ENCODE measurements at places on chromosomes 16 and 17. TPM values are rescaled to one million over a fixed set of nuclear protein-coding genes. Genes with fewer than 3 reads are reported as not detected.

RPS15A gene
- 1,594 TPM for total RNA-seq

KRTAP9-8 gene
- not detected for total RNA-seq

DNA sequence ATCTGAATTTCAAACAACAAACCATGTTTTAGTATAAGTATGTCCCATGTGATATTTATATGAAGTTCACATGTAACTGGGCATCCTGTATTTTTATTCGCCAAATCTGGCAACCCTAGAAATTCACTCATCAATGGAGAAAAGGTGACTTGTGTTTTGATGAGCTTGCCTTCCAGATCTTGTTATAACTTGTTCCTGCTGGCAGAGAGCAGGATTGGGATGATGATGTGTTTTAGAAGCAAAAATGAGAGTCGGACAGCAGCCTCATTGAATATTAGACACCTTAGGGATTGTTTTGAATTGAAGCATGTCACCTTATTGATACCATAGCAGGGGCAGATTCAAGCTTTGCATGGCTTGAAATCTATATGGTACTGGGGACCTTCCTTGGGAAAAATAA lies 85.4 kb upstream of the MED13 start:
- no peak for DNase-seq

DNA sequence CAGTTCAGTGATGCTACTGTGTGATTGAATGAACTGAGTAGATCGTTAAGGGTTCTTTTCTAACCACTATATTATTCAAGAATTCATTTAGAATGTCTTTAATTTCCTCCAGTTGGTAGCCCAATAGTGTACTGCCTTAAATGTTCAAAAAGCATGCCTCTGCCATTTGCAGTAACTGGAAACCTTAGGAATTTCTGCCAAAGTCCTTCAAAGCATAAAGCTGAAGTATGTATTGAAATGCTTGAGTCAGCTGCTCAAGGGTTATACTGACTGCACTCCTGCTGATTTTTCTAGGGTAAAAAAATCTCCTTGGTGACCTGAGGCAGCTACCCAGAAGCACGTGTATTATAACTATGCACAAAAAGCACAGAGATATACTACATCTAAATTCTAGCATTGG lies 56.5 kb downstream of the SNTB2 start:
- DNase-seq, result no peak

GRIN2A gene
- total RNA-seq, result not detected

GPR142 gene
- total RNA-seq, result not detected

GJD3 gene
- not detected for total RNA-seq

GRCh38 chr16:12658506-12658905 lies 145.2 kb downstream of the CPPED1 start:
- no peak for DNase-seq

GRCh38 chr17:33804401-33804800 lies 450.7 kb upstream of the CCL2 start:
- no peak for DNase-seq

- DNase-seq, result no peak
Measured at GRCh38 chr17:3665834-3666233, 2.5 kb downstream of the TAX1BP3 start.

TMEM220 gene
- 1.1 TPM for total RNA-seq

DNA sequence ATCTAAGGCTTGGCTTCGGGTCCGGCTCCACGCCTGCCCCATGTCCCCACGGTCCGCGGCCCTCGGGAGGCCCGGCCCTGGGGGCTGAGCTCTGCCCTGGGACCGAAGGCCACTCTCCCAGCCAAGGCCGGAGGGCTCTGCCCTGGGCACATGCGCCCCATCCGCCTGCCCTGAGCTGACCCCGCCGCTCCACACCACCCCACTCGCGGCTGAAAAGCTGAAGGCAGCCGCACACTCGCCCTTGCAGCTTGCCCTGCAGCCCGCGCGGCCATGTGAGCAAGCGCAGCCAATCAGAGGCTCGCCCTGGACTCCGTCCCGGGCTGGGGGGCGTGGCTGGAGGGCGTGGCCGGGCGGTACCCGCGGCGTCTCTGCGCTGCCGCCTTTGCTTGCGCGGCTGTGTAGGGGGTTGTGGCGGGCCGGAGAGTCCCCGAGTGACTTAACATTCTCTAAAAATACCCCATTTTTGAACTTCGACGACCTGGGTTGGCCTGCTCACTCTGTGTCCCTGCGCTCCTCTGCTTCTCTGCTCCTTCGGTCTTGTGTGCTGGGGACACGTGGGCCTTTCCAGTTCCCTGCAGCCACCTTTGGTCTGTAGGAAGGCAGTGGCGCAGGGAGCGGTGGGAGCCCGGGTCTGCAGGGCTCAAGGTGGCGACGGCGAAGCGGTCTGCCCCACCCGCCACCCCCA lies 8.8 kb upstream of the MAP2K3 start:
- peak; percentile 95 for DNase-seq

WWOX gene
- total RNA-seq, result 34.9 TPM

DNA sequence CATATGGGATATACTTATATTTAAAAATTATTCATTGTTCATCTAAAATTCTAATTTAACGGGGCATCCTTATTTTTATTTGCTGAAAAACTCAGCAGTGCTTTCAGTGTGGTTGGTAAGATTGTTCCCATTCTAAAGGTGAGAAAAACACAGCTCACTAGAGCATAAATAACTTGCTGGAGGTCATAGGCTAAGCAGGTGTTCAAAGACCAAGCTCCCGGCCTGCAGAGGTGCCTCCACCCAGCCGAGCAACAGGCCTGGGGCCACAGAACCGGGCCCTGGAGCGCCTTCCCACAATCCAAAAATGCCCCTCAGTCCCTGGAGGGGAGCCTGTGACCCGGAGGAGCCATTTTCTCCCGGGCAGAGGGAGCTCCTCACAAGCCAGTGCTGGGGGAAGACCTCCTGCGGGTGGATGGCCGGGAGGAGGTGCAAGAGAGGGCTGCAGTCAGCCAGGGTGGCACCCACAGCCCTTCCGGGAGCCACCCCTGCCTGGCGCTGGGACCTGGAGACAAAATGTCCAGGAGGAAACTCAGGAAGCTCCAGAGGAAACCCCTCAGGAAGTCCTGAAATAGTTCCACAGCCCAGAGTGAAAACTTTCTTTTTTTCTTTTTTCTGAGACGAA lies 14.7 kb downstream of the ABR start:
- DNase-seq, result no peak

- peak; percentile 83 for DNase-seq
Measured at GRCh38 chr16:57689762-57690558, 4.6 kb upstream of the DRC7 start.

DNA sequence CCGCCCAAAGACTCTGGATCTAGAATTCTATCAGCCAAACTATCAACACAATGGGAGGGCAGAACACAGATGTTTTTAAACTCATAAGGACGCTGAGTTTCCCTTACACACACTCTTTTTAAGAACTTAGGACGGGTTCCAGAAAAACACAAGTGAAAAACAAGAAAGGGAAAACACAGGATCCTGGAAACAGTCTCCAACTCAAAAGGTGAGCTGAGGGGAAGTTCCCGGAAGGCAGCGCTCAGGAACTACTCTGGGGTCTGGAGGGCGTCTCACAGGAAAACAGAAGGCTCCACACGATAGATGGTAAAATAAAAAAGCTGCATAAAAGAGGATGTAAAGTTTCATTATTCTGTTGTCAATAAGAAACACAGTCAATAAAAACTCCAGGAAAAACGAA lies 80.2 kb upstream of the DOC2B start:
- DNase-seq, result no peak

DNA sequence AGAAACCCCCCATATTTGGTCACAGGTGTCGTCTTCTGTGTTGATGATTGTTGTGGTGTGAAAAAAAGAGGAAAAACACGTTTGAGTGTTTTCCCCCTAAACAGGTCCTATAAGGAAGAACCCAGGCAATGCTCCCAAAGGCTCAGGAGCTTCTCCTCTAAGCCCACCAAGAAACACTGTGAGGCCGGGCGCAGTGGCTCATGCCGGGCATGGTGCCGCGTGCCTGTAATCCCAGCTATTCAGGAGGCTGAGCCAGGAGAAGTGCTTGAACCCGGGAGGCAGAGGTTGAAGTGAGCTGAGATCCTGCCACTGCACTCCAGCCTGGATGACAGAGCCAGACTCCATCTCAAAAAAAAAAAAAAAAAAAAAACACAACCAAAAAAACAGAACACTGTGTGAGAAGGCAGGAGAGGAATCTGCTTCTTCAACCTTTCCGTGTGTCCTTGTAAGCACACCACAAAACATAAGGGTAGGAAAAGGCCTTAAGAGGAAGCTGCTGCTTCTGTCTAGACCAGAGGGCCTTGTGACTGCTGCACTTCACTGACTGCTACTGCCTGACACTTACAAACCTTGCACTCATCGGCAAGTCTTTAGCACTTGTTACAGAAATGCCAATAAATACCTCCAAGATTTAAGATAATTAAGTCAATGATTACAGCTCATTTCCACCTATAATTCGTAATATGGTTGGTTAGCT lies 9.3 kb downstream of the JPT1 start:
- DNase-seq, result no peak

DNA sequence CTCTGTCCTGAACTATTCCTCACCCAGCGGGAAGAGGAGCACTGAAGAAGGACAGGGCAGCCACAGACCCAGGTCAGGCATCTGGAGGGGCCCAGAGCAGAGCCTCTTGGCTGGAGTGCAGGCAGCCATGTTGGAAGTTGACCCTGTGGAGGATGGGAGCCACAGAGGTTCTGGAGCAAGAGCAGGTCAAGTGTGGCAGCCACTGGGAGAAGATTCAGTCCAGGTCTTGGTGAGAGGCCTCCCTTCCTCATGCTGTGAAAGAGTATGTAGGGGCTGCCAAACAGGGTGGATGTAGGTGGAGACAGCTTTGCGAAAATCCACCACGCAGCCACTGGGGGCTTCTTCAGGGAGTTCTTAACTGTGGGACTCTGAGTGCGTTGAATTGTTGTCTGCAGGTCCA lies 590 bp upstream of the CD79B start:
- DNase-seq, result no peak

DNA sequence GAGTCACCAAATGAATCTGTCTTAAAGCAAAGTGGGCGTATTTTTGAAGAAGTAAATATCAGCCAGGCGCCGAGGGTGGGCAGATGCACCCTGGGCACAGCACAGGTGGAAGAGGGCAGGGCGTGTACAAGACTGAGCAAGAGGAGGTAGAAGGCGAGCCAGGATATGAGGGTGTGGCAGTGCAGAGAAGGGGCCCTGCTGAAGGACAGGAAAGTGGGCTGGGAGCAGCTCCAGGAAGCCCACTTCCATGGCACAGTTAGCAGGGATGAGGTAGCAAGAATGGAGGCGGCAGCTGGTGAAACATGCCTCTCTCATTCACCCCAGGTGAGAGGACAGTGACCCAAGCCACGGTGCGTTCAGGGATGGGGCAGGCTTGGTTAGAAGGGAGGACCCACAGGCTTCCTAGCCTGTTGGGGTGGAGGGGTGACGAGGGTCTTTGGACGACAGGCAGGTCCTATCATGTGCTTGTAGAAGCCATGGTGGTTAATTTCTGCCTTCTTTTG lies 149.3 kb downstream of the CLEC16A start:
- DNase-seq, result peak; percentile 31

DNA sequence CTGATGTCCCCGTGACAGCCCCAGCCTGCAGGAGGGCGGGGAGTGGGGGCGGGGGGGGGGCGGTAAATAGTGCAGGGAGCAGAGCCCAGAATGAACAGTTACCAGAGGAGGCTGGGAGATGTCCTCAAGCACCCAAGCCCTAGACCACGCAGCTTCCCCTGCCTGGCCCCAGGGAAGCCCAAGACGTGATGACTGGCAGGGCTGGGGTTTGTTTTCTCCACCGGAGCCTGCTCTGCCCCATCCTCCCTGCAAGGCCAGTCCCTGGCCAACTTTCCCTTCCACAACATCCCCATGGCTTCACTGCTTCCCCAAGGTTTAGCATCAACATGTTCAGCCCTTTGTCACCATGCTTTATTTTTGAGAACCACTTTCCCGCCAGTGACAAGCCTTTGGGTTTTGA lies 1.4 kb upstream of the BEAN1 start:
- DNase-seq, result no peak

- DNase-seq, result no peak
Measured at GRCh38 chr17:39861235-39861634, 2.9 kb downstream of the IKZF3 start.

GRCh38 chr16:6947291-6947690 lies 385.4 kb upstream of the RBFOX1 start:
- no peak for DNase-seq

- no peak for DNase-seq
Measured at GRCh38 chr16:4962716-4963115, 4.6 kb downstream of the SEC14L5 start.

Measured in activated CD8-positive, alpha-beta T cell treated with anti-CD3 and anti-CD28 coated beads, Interleukin-2, amount 10 ng/mL, durations not matched to agents 7 days and 5 days (primary cell).